Activated T-cell treated with anti-CD3 and anti-CD28 coated beads, Interleukin-2, amount 50 U/mL, for 48 hours (primary cell): ENCODE measurements at places on chromosomes 5 and 9.

- no peak for DNase-seq
Observed at GRCh38 chr5:115366223-115366622, 69.8 kb upstream of the CCDC112 start.

DNA sequence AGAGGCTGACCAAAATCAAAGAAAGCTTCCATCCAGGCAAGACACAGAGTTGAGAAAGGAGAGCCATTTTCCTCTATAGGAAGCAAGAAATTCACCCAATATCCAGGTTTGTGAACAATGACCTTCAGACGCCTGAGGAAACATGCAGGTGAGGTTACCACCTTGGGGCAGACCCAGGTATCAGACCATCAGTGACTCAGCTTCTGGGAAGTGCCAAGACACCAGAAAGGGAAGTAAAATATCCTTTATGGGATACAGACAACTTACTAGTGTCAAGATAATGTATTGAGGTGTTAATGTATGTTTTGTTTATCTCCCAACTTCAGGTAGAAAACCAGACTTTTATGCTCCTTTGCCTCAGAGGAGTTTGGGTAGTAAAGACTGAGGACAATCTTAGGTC is 2.2 kb upstream of the DTWD2 start:
- no peak for DNase-seq

- DNase-seq = no peak
Observed at GRCh38 chr5:139904566-139904815, 108.9 kb downstream of the PSD2 start.

DNA sequence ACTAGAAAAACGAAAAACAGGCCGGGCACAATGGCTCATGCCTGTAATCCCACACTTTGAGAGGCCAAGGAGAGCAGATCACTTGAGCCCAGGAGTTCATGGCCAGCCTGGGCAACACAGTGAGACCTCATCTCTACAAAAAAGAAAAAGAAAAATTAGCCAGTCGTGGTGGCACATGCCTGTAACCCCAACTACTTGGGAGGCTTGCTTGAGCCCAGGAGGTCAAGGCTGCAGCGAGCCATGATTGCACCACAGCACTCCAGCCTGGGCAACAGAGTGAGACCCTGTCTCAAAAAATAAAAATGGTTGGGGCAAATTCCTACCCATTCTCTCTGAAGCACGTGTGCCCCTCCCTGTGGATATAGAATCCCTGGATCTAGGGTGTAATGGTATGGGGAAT is 8.4 kb upstream of the CFAP157 start:
- DNase-seq = no peak

DNA sequence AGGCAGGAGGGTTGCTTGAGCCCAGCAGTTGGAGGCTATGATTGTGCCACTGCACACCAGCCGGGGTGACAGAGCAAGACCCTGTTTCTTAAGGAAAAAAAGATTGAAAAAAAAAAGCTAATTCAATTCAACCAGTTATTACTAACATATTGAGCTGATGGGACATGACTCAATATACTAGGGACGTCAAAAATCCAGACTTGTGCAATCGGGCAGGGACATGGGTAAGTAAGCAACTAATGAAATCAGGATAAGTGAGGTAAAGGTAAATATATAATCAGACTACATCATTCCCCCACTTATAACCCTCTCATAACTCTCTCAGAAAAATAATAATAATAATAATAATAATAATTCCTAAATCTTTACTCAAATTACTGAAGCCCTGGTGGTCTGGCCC is 975 bp upstream of the HAVCR1 start:
- DNase-seq = no peak

- no peak for DNase-seq
Observed at GRCh38 chr9:113649054-113649453, 185.5 kb downstream of the RGS3 start.

DNA sequence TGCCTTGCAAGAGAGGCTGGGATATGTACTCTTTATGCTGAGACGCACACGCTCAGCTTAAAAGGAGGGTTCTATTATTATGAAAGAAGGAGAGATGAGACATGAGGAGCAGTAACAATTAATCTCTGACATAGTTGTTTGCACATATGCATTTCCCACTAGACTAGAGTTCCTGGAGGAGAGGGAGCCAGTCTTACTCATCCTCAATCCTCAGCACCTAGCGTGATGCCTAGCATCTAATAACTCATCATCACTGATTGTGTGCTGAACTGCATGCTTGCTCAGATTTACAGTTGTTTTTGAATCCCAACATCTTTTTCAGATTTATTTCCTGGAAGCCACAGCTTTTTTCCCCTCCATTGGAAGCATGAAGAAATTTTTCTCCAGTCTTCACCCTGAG is 35.5 kb downstream of the GCNT4 start:
- no peak for DNase-seq

GRCh38 chr5:131539251-131539650 is 95.8 kb downstream of the RAPGEF6 start:
- DNase-seq = no peak
